Activated T-helper 2 cell treated with anti-CD3 and anti-CD28 coated beads, Interferon-gamma antibody, Interleukin-2, Interleukin-4, amounts not matched to agents 10 μg/mL and 5 μg/mL and 100 μg/mL, durations not matched to agents 14 hours and 24 hours and 36 hours (primary cell): ENCODE measurements at places on chromosomes 13 and 19. TPM values are rescaled to one million over a fixed set of nuclear protein-coding genes. Genes with fewer than 3 reads are reported as not detected.

WDR87 gene
- total RNA-seq, result not detected in 2 replicates

ACTMAP gene
- total RNA-seq, result 13.2 and 14.2 TPM in 2 replicates

IGFL1 gene
- not detected in 2 replicates for total RNA-seq

PSG1 gene
- not detected in 2 replicates for total RNA-seq

DNA sequence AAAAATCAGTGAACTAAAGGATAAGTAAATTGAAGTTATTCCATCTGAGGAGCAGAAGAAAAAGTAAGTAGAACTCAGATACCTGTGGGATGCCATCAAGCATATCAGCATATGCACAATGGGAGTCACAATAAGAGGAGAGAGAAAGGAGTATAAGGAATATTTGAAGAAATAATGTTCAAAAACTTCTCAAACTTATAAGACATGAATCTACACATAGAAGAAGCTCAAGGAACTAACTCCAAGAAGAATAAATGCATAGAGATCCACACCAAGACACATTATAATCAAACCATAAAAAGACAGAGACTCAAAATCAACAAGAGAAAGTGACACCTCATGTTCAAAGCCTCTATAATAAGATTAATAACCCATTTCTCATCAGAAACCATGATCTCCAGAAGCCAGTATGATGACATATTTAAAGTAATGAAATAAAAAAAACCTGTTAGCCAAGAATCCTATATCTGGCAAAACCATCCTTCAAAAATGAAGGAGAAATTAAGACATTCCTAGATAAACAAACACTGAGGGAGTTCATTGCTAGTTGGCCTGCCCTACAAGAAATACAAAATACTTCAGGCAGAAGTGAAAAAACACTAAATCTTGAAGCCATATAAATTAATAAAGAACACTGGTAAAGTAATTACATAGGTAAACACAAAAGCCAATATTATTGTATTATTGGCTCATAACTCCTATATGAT, 3.8 kb upstream of the ZNF233 start:
- no peaks in the 10 kb centered on the region for H3K4me1 ChIP-seq
- no peak overlapping the region for H3K4me3 ChIP-seq
- no peaks in the 10 kb centered on the region for H3K27me3 ChIP-seq
- peaks cover under 1% of the 10 kb centered on the region for H3K36me3 ChIP-seq

- no peak for DNase-seq
- no peak overlapping the region for H3K4me3 ChIP-seq
- H3K27me3 ChIP-seq, result peaks cover 8% of the 10 kb centered on the region
- no peaks in the 10 kb centered on the region for H3K4me1 ChIP-seq
- no peak overlapping the region for H3K27ac ChIP-seq
- H3K36me3 ChIP-seq, result no peaks in the 10 kb centered on the region
Measured at GRCh38 chr19:33219261-33219815, 6.3 kb downstream of the SLC7A10 start.

GRCh38 chr13:36131222-36131930, at the start of gene DCLK1:
Gene DCLK1, minus strand, starts transcription at chr13:36131382.
- H3K27ac ChIP-seq, result no peak within 1 kb of the TSS
- peaks cover 25% of the 10 kb centered on the region for H3K27me3 ChIP-seq
- no peaks in the 10 kb centered on the region for H3K4me1 ChIP-seq

- H3K36me3 ChIP-seq, result peaks cover 69% of the 10 kb centered on the region
- H3K27ac ChIP-seq, result no peak overlapping the region
- no peak overlapping the region for H3K4me3 ChIP-seq
- no peaks in the 10 kb centered on the region for H3K27me3 ChIP-seq
- DNase-seq, result no peak
Measured at GRCh38 chr19:30001791-30002190, 59.8 kb downstream of the URI1 start.

GRCh38 chr19:7492142-7492541, 3.3 kb upstream of the PEX11G start:
- H3K27me3 ChIP-seq, result peaks cover 4% of the 10 kb centered on the region
- H3K4me1 ChIP-seq, result peaks cover 26% of the 10 kb centered on the region
- no peaks in the 10 kb centered on the region for H3K36me3 ChIP-seq
- peak overlapping the region; percentile 85 for H3K27ac ChIP-seq

GRCh38 chr19:995051-995827, 5.0 kb upstream of the GRIN3B start:
- H3K4me3 ChIP-seq, result no peak overlapping the region
- H3K36me3 ChIP-seq, result peaks cover 16% of the 10 kb centered on the region
- H3K27me3 ChIP-seq, result peaks cover 24% of the 10 kb centered on the region
- no peak overlapping the region for H3K27ac ChIP-seq

DNA sequence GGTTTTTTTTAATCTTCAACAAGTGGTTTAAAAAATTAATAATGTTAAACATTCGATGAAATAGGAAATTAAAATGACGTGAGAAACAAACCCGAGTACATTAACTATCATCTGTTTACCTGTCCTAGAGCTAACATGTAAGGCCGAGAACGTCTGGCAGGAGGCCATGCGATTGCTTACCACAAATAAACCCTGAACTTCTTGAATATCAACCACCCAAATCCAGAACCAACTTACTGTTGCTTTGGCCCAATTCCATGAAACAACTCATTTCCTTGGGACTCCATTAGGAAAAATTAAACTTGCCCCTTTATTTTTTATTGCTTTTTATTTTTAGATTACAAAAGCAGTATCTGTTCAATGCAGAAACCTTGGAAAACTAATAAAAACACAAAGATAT, 228.9 kb upstream of the IRS2 start:
- H3K27me3 ChIP-seq, result peaks cover 2% of the 10 kb centered on the region
- no peaks in the 10 kb centered on the region for H3K4me1 ChIP-seq
- DNase-seq, result no peak

- no peak overlapping the region for H3K27ac ChIP-seq
- H3K4me3 ChIP-seq, result no peak overlapping the region
- H3K27me3 ChIP-seq, result no peaks in the 10 kb centered on the region
- no peaks in the 10 kb centered on the region for H3K4me1 ChIP-seq
- DNase-seq, result no peak
Measured at GRCh38 chr13:113970810-113971470, 2.9 kb downstream of the C13orf46 start.
